CD4-positive, alpha-beta T cell (primary cell): ENCODE measurements at places on chromosomes 2 and 18.

- DNase-seq = no peak
These were observed 7.3 kb downstream of the GATA6 start for GRCh38 chr18:22176420-22177326.

DNA sequence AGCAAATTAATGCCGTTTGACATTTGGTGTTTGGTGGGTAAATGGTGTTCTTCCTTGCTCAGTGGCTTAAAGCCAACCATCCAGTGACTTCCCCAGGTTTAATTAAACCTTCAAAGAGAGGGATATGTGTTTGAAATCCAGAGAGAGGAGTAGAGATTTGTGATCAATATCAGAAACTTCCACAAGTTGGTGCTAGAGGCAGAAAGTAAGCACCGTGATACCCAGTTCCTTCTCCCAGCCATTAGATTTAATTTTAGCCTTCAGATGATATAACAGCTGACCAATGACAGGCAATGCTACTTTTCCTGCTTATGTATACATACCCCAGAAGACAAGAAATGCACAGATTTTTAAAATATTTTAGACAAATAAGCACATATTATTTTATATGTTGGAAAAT, 398.5 kb downstream of the CDH2 start:
- no peak for DNase-seq

DNA sequence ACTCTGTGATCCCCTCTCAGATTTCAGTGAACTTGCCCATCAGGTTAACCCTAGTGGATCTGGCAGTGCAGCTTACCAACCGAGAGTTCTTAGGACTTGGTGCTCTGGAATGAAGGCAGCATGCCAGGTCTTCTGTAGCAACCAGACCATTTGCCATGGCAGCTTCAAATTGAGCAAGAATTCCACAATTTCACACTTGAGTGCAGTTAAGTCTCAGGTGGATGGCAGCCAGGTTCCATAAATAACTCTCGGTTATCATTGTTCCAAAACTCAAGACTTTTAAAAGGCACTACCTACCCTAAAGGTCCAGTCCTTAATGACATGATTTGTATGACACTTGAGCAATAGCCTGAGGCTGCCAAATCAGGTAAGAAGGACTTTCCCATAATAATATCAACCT, 48.1 kb downstream of the GALNT3 start:
- DNase-seq = no peak

DNA sequence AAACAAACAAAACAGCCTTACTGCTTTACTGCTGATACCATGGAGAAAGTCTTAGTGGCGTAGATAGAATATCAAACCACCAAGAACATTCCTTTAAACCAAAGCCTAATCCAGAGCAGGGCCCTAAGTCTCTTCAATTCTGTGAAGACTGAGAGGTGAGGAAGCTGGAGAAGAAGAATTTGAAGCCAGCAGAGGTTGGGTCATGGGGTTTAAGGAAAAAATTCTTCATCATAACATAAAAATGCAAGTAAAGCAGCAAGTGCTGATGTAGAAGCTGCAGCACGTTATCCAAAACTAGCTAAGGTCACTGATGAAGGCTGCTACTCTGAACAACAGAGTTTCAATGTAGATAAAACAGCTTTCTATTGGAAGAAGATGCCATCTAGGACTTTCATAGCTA, 77.1 kb downstream of the MTA3 start:
- no peak for DNase-seq

- no peak for DNase-seq
These were observed 44.0 kb upstream of the HPCAL1 start for GRCh38 chr2:10258726-10259125.

DNA sequence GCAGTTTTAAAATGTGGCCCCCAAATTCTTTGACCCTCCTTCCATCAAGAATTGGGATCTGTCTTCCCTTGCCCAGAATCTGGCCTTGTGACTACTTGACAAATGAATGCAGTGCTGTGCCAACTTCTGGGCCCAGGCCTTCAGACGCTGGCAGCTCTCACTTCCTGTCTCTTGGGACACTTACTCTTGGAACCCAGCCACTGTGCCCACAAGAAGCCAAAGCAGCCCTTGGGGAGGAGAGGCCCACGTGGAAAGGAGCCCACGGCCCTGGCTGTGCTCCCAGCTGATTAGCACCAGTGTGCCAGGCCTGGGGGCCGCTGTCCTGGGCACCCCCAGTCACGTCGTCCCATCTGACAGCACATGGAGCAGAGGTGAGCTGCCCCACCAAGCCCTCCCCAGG, 56.6 kb downstream of the RPL37A start:
- DNase-seq = no peak

DNA sequence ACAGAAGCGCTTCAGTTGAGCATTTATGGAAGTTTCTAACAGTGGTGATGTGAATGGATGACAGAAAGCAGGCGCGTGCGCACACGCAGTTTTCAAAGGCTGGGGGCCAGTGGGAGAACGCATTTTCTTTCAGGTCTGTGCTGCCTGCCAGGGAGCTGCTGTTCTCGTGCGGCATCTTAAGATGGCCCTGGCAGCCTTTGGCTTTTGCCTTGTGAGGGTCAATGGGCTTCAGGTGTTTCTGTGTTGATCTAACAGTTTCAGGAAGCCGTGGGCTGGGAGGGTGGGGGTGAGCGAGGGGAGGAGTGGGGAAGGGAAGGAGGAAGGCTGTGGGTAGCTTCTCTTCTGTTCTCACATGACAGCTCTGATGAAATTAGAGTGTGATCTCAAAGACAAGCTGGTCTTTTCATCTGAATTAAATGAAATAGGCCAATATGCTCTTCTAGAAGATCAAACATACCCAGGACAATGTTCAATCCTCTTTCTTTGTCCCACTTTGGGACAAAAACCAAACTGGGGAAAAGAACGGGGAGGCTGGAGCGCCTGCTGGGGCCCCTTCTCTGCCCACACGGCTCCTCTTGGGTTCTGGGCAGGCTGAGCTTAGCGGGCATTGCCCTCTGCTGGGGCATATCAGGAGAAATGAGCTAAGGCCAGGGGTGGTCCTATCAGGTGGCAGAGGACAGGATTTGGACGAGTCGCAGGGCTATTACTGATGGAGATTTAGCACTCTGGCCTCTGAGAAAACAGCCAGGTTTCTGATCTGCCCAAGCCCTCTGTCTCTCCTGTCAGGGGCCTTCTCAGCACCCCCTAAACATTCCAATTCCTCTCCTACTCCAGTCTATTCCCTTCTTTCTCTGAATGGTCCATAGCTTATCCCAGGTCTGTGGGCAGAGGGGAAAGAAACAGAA, 126.2 kb upstream of the LGALSL start:
- DNase-seq = peak; percentile 27

GRCh38 chr2:25377822-25378421, 36.2 kb upstream of the DNMT3A start:
- no peak for DNase-seq

GRCh38 chr2:144995482-144995881, 475.6 kb upstream of the ZEB2 start:
- DNase-seq = no peak

GRCh38 chr18:44672506-44672905, 8.2 kb upstream of the SETBP1 start:
- DNase-seq = no peak

DNA sequence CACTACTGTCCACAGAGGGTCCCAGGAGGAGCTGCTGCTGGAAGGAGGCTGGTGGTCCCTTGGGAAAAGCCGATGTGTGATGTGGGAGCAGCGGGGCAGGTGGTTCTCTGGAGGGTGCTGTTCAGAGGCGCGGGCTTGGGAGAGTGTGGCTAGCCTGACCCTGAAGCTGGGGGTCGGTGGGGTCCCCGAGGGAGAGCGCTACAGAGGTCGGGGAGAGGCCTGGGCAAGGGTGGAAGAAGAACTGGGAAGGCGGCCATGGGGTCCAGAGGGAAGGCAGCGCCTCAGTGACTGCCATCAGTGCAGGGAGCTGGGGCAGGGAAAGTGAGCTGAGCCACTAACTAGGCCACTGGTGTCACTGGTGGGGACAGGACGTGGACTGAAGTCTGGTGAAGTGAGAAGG, 32.5 kb downstream of the FAM228A start:
- DNase-seq = no peak

- no peak for DNase-seq
These were observed 108.3 kb downstream of the CDH7 start for GRCh38 chr18:65859075-65859474.

DNA sequence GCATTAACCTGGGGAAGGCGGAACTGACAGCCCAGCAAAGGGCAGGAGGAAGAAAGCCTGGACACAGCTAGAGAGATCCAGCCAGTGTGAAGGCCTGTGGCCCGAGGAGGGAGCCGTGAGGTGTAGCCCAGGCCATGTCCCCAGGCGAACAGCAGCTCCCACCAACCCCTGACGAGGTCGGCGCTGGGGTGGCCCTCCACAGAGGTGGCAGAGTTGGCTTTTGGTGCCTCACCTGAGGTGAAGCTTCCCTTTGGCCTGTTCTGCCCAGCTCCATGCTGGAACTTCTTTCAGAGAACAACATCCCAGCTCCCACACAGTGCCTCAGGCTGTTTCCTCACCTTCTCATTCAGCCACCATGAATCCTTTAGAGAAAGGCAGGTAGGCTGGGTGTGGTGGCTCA, 13.3 kb downstream of the TMEM177 start:
- no peak for DNase-seq

DNA sequence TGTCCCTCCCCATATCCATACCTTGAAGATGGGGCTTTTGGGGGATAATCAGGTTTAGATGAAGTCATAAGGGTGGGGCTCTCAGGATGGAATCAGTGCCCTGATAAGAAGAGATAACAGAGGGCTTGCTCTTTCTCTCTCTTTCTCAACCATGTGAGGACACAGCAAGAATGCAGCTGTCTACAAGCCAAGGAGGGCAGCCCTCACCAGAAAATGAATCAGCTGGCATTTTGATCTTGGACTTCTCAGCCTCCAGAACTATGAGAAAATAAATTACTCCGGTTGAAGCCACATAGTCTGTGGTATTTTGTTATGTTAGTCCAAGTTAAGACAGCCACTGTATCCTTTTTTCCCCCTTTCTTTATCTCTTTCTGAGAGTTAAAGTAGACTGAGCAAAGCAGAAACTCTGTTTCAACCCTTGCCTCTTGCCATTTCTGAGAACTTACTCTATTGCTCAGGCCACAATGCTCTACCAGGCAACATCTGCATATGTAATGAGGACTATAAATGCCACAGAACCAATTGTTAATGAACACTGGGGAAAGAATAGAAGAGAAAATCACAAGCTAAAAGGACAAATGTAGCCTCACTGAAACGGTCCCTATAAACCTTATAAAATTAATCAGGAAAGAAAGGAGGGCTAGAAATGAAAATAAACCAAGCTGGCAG, 56.9 kb downstream of the SRBD1 start:
- DNase-seq = no peak

DNA sequence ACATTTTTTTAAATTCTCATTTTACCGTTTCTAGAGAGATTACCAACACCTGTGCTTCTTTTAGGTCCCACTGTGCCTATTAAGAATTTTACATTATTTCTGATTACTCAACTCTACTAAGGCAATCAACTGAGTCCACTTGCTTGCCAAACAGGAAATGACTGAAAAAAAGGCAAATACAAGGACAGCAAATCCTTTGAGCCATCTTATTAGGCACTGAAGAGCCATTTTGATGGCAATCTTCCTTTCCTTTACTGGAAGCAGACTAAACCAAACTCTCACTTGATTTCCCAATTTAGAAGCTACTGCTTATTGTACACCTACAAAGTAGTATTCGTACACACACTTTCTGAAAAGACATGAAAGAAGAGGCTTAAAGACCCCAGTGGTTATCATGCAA, 121.4 kb upstream of the COL3A1 start:
- no peak for DNase-seq

DNA sequence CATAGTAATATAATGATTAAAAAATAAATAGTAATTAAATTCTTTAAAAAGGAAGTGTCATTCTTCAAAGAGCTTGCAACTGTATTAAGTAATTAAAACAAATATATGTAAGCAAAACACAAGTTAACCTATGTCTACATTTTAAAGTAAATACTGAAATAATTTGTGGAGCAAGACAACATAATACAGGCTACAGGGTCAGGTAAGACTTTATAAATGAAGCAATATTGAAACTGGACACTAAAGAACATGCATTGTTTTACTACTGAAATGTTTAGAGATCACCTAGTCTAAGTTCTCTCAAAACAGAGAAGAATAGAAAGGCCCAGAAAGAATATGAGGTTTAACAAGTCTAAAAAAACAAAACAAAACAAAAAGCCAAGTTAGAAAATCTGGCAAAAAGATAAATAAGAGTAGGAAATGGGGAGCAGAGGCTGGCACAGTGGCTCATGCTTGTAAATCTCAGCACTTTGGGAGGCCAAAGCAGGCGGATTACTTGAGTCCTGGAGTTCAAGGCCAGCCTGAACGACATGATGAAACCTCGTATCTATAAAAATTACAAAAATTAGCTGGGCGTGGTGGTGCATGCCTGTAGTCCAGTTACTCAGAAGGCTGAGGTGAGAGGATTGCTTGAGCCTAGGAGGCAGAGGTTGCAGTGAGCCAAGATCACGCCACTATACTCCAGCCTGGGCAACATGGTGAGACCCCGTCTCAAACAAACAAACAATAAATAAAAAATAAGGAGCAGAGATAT, 34.4 kb downstream of the VPS54 start:
- no peak for DNase-seq

- no peak for DNase-seq
These were observed 125.5 kb downstream of the MC4R start for GRCh38 chr18:60247103-60247502.

GRCh38 chr2:107088156-107088555, 202.2 kb upstream of the ST6GAL2 start:
- no peak for DNase-seq
